ENCODE measurements at places on chromosomes 2 and 18.

DNA sequence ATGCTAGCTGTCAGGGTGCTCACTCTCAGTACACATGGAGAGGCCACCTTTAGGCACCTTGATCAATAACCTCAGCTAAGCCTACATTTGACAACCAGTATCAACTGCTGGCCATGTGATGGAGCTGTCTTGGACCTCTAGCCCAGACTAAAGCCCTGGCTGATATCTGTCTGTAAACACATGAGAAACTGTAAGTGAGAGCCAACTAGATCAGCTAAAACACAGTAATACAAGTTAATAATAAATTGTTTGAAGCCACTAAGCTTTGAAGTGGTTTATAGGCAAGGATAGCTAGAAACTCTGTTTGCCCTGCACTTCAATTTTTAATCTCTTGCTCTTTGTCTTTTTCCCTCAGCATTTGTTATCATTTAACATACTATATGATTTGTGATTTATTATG is 407.1 kb downstream of the SPAG16 start:
- DNase-seq: no peak

- no peak for DNase-seq
Observed at GRCh38 chr2:230942920-230943896, 18.2 kb upstream of the GPR55 start.

GRCh38 chr2:240919786-240920782 is 13.9 kb downstream of the CROCC2 start:
- no peak for DNase-seq

- DNase-seq: no peak
Observed at GRCh38 chr2:112728029-112728362, 7.2 kb downstream of the NT5DC4 start.

GRCh38 chr18:58359218-58359617 is 269.7 kb downstream of the ALPK2 start:
- DNase-seq: no peak

- DNase-seq: no peak
Observed at GRCh38 chr2:147293991-147294824, 550.6 kb upstream of the ACVR2A start.

GRCh38 chr2:104919127-104919526 is 65.2 kb downstream of the POU3F3 start:
- no peak for DNase-seq

GRCh38 chr2:61436092-61436491 is 34.8 kb downstream of the USP34 start:
- no peak for DNase-seq

DNA sequence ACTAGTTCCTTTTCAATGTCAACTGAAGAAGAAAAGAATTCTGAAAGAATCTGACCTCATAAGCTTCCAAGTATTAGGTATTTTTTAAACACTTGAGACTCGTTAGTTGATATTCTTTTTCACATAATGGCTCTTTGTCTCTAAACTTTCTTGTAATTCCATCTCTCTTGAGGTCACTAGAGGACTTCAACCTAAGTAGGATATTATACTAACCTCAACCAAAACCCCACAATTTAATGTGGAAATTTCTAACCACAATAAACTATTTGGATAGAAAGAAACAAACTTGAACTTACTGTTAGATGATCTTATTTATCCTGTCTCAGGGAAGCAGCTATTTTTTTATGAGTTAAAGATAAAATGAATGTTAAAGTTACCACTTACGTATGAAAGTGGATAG is 206.9 kb upstream of the FSIP2 start:
- no peak for DNase-seq

DNA sequence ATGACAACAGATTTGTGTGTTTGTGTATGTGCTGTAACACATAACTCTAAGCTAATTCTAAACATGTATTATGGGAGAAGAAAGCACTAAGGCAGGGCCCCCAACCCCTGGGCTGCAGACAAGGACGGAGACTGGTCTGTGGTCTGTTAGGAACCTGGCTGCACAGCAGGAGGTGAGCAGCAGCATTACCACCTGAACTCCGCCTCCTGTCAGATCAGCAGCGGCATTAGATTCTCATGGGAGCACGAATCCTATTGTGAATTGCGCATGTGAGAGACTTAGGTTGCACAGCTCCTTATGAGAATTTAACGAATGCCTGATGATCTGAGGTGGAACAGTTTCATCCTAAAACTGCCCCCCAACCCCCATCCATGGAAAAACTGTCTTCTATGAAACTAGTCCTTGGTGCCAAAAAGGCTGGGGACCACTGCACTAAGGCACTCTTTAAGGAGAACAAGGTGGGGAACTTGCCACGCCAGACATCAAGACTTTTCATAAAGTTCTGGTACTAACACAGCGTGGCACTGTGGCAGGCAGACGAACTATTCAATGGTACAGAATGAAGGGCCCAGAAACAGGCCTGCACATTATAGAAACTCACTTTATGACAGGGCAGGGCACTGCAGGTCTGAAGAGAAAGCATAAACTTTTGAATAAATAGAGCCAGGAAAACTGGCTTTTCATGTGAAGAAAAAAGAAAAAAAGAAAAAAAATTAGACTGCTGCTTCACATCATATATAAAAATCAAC is 14.0 kb downstream of the REEP1 start:
- DNase-seq: no peak

GRCh38 chr2:127220768-127221527 is 849 bp upstream of the CYP27C1 start:
- no peak for DNase-seq

DNA sequence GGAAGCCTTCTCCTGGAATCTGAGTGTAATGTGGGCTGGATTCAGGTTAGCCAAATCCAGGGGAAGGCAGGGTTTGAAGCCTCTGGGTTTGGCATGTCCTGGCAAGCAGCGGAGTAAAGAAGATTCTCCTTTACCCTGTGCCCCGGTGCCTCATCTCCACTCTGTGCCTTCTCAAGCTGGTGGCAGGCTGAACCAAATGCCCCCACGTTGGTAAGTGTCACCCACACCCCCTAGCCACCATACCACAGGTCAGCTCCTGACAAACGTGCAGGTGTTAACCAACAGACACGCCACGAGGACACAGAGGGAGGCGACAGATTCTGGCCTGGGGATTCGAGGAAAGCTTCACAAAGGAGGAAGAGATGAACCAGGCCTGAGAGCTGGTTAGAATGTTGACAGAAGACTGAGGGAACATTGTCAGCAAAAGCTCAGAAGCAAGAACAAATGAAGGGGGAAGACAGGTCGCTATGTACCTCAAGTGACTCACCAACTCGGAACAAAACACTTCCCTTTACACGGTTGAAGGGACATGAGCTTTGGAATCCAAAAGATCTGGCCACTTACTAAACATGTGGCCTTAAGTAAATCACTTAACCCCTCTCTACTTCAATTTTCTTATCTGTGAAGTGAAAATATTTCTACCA is 85.2 kb upstream of the LCLAT1 start:
- no peak for DNase-seq

GRCh38 chr18:79525556-79526467 is 130.1 kb downstream of the NFATC1 start:
- no peak for DNase-seq

DNA sequence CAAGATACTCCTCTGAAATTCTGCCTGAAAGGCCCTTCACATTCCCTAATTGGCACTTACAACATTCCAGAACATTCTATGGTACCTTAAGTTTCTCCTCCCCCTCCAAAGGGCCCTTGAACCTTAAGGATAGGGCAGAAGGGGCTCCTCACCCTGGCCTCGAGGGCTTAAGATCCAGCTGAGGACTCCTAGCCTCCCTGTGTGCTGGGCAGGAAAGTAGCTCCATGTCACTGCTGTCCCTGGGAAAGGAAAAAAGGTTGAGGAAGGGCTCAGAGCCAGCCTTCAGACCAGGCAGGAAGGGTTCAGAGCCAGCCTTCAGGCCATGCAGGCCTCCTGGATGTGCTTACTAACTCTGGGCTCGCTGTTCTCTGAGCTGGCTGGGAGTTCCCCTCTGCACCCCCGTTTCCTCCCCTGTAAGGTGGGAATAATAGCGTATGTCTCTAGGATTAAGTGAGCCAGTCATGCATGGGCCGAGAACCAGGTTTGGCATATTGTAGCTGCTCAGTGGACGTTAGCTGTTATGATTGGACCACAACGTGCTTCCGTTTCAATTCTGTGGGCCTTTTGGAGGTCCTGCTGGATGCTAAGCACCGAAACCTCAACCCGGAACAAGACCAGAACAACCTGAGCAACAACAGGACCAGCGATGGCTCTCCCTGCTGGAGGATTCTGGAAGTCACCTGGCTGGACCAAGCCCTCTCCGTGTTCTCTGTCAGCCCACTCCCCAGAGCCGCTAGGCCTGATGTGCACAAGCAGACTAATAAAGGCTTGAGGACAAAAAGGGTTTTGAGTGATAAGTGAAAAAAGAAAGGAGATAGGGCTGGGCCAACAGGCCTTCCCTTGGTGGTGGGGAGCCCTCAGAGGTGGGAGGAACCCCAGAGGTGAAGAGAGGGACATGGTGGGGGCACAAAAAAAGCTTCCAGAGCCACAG is 1.0 kb upstream of the B3GNT7 start:
- DNase-seq: no peak

- no peak for DNase-seq
Observed at GRCh38 chr2:44242904-44243303, 32.4 kb upstream of the SLC3A1 start.

- no peak for DNase-seq
Observed at GRCh38 chr2:98541906-98542305, 66.4 kb downstream of the COA5 start.

- DNase-seq: no peak
Observed at GRCh38 chr2:7976206-7976605, 705.6 kb upstream of the ID2 start.

DNA sequence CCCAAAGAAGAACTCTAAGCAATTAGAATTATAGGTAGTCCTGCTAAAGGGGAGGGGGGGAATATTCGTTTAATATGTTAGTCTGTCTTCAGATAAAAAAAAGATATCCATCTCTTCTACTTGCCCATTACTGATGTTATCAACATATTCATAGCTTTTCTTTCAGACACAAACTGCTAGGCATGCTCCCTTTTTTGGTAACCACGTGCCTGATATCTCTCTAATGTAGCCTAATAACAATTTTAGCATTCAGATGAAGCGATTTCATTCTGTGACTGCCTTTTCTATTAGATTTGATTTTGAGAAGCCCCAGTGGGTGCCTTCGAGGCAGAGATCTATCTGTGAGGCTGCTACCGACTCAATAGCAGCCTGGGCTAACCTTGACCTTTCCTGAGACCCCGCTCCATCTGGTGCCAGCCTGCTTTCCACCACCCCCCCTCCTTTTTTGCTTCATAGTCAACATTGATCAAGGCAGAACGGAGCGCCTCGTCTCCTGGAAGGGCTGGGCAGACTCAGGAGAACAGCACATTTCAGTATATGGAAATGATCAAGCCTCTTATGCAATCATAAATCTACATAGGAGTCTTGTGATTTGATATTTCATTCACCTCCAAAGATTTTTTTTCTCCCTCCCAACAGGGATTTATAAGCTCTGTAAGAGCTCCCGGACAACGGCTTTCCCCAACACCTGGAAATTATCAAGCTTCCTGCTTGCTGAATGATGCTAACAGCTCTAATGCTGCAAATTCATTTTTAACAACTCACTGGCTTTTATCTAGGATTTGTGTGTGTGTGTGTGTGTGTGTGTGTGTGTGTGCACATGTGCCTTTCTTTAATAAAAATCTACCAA is 14.7 kb upstream of the BCL11A start:
- no peak for DNase-seq

DNA sequence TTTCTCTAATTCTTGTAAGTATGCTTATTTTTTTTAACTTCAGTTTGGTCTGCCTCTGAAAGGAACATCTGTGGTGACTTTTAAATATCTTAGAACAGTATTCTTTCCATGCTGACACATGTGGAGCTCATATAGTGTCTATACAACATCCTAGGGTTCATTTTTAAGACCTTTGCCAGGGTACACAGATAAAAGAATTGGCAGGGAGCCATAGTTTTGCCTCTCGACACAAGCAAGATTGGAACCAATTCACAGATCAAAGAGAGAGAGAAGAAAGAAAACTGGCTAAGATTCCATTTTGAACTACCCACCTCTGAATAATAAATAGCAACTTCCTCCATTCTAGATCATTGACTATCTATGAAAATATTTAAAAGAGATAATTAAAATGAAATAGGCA is 142.7 kb upstream of the ST6GAL2 start:
- DNase-seq: no peak

GRCh38 chr2:235698028-235698427 is 204.2 kb downstream of the AGAP1 start:
- no peak for DNase-seq

DNA sequence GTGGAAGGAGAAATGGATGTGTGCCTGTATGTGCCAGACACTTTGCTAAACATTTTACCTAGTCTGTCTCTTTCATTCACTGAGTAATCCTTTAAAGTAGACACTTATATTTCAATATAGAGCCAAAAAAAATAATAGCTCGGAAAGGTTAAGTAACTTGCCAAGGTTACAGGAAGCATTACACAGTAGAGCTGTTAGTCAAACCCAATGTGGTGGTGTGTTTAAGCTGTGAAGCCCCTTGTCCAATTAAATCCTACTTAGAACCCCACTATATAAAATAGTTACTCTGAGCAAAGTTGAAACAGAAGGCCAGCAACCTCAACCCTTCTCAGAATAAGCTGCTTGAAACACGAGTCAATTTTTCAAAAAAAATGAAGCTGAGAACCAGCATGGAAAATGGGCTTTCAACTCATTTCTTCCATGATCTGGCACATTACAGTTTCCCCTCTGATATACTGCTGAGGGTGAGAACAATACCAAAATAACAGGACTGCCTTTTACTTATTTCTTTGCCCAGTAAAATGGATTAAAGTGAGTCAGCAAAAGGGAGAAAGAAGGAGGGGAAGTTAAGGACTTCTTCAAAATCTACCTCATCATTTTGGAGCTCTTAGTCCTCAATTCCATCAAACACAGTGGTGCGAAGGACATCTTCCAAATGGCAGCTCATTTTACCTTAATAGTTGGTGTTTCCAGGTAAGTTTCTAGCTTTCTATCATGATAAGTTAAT is 7.9 kb downstream of the RDH14 start:
- no peak for DNase-seq

- no peak for DNase-seq
Observed at GRCh38 chr2:223725494-223725893, 111.9 kb downstream of the AP1S3 start.

GRCh38 chr2:155223781-155224406 is 525.4 kb downstream of the KCNJ3 start:
- no peak for DNase-seq

DNA sequence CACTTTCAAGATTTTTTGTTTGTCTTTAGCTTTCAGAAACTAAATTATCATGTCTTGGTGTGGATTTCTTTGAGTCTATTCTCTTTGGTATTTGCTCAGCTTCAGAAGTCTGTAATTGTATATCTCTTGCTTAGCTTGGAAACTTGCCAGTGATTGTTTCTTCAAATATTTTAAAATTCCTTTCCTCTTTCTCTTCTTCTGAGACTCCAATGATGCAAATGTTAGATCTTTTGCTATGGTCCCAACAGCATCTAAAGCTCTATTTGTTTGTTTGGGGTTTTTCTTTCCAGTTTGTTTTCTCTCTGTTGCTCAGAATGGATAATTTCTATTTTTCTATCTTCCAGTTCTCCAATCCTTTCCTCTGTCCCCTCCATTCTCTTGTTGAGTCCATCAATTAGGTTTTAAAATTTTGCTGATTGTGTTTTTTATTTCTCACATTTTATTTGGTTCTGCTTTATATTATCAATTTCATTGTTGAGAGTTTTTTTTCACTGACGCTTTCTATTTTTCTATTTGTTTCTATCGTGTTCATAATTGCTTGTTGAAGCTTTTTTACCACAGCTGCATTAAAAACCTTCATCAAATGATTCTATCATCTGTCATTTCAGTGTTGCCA is 81.5 kb upstream of the DAPL1 start:
- no peak for DNase-seq
